CD4-positive, alpha-beta T cell (primary cell): ENCODE measurements at places on chromosomes 3 and 15.

DNA sequence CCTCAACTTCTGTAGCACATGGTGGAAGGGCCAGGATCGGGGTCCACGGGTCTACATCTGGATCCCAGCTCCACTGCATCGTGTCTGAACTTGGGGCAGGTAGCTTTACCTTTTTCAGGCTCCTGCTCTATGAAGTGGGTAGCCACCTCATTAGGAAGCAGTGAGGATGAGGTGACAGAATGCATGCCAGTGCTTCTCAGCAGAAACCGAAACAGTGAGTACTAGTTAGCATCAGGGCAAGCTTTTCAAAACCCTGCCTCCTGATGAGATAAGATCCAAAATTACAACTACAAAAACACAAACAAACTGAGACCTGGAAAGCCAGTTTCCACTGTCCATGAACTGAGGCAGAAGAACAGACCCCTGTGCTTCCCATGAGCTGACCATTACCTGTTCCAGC is 77.4 kb downstream of the ANXA2 start:
- DNase-seq = no peak

DNA sequence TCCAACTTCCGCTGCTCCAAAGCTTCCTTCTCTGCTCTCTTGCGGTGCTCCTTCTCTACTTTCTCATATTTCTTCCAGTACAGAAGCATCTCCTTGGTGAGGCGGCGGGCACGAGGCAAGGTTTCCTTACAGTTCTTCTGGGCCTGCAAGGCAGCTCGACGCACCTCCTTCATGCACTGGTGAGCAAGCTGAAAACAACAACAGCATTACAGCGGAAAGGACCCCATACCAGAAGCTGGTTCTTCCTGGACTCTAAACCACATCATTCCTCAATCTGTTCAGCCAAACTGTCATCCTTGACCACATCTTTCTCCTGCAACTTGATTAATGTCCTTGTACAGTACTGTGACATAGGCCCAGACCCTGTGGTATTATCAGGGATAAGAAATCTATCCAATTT is 36.4 kb downstream of the INO80 start:
- DNase-seq = no peak

DNA sequence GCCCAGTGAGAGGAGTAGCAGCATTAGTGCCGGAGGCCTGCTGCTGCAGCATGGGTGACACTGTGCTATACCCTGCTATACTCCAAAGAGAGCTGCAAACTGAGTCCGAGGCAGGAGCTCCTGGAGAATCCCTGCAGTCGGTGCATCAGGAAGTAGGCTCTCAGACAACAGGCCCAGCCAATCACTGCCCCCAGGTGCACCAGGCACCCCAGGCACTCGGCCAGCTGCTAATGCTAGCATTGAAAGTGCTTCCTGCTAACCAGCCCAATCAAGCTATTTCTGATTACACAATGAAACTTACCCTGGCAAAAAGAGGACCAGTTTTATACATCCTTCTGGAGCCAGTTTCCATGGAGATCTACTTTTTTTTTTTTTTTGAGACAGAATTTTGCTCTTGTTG is 45.6 kb upstream of the IREB2 start:
- no peak for DNase-seq

DNA sequence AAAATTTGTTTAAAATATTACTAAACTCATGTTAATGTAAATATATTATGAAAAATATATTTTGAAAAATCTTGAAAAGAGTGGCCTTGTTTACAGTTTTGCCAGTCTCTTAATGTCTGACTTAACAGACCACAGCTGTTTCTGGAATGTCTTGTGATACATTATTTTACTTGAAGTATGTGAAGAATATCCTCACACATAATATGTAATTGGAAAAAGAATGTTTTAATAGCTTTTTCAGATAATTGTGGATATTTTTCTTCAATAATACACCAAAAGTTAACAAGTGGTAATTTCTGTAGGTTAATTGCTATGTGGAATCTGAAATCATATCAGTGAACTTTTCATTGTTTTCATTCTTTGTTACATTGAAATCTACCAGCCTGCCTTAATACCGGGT is 101.3 kb downstream of the UBE2E2 start:
- no peak for DNase-seq

- no peak for DNase-seq
Observed at GRCh38 chr3:464255-464654, 267.7 kb downstream of the CHL1 start.

- no peak for DNase-seq
Observed at GRCh38 chr3:151145713-151146070, 57.3 kb downstream of the GPR171 start.

DNA sequence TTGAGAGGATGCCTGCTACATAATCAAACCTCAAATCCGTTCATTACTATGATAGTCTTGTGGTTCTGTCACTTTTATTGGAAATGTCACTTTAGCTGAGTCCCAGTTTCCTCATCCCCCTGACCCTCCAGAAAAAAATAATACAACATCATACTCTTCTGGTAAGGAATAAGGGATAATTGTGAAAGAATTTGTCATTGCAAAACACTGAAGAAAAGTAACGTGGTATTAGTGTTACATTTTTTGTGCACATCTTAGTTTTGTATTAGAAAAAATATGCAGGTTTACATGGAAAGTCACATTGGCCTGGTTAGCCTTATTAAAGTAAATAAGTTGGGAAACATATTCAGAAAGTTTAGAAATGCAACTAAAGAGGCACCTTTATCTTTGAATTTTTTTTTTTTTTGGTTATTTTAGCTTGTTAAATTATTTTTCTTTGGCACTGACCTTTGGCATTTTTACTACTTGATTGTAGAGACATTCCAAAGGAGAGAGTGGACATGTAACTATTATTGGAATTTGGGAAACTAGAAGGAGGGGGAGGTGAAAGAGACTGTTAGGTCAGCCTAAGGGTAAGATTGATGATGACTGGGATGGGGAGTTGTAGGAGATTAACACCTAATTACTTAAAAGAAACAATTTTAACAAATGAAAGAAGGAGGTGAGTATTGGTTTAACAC is 462.2 kb upstream of the RARB start:
- DNase-seq = no peak

DNA sequence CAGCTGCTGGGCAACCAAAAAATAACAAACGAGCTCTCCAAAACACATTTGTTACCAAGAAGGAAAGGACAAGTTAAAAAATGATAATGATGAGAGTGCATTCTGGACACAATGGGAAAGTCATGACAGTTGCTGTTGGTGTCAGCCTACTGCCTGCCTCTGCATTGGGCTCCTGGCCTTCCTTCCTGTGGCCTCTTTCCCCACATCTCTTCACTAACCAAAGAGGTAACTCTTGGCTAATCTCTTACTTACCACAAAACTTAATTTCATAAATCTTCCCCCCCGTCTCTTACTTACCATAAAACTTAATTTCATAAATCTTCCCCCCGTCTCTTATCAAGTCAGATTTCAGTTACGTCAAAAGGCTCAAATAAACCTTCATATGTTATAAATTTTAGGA is 58.6 kb downstream of the AGTR1 start:
- DNase-seq = no peak

- DNase-seq = no peak
Observed at GRCh38 chr15:78301828-78302227, 2.4 kb upstream of the SKIC8 start.

DNA sequence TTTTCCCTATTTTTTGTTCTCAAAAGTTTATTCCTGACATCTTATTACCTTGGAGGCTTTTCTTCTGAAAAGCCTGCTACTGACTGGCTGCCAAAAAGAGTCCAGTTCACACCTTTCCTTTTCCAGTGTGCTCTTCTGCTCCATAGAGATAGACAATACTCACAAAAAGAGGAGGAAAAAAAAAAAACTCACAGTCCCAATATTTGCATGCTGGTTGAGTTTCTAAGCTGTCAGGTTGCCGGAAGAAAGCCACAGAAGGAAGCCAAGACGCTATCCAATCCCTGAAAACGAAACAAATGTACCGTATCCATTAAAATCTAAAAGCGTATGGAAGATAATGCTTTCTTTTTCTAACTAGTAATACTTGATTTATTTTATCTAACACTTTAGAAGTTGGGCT is 299.5 kb downstream of the CADM2 start:
- DNase-seq = no peak

GRCh38 chr3:23402728-23403492 is 199.8 kb downstream of the UBE2E2 start:
- no peak for DNase-seq

- no peak for DNase-seq
Observed at GRCh38 chr15:29670266-29670665, 152.0 kb downstream of the TJP1 start.

DNA sequence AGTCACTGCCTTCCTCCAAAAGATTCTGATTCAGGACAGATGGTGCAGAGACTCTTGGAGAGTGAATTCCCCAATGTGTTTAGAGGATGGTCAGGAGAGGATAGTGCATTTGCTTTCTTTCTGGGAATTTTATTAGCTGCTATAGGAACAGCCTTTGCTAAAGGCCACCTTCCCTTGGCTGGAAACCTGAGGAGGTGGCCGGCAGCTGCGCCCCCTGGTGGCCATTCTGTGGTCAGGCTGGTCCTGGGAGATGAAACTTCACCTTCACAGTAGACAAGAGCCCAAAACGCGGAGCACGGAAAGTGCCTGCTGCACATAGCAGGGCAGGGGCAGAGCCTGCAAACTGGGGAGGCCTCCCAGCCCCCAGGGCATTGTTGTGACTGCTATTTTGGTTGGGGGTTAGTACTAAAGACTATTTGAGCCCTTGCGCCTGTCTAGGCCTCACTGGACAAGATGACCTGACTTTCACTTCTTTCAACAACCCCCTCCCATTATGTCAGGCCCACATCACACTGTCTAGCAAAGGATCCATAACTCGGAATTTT is 34.3 kb downstream of the SEC22C start:
- DNase-seq = peak; percentile 60

DNA sequence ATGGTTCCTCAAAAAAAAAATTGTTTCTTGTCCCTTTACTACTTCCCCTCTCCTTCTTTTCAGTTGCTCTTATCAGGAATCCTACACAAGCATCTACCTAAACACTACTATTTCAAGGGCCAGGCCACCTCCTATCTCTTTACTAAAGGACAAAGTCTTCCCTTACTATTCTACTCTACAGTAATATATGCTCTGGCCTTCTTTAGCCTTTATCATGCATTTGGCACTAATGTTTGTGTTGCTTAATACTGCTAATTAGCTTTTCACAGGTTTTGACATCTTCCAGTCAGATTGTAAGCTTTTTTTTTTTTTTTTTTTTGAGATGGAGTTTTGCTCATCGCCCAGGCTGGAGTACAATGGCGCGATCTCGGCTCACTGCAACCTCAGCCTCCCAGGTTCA is 5.3 kb downstream of the CEP19 start:
- DNase-seq = no peak

- DNase-seq = no peak
Observed at GRCh38 chr3:62378311-62378789, 5.0 kb upstream of the FEZF2 start.

DNA sequence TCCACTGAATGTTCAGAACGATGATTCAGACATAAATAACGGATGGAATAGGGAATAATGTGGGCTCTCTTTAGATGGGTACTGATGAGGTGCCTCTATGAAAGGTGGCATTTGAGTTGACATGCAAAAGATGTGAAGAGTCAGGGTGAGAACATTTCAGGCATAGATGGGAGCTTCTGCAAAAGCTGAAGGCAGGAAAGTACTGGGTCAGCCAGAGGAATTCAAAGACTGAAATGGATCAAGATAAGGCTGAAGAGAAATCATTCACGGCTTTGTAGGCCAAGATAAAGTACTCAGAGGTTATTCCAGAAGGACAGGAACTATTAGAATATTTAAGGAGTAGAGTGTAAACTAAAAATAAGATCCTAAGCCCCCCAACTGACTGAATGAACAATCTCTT is 189.6 kb upstream of the MCTP2 start:
- no peak for DNase-seq

- DNase-seq = no peak
Observed at GRCh38 chr15:29952225-29952624, 130.0 kb upstream of the TJP1 start.

DNA sequence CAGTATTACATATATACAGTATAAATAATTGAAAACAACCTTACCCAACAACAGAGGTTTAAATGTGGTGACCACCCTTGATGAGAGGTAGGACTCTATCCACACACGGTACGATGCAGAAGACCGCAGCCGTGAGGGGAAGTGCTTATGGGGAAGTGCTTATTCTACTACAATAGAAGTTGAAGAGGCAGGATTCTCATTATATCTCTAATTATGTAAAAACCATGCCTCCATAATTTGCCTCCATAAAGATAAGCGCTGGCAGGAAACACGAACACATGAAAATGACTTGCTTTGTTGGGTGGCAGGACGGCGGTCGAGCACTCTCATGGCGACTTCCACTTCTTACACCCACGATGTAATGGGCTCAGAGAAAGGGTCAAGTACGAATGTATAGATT is 7.2 kb upstream of the MUC13 start:
- no peak for DNase-seq

DNA sequence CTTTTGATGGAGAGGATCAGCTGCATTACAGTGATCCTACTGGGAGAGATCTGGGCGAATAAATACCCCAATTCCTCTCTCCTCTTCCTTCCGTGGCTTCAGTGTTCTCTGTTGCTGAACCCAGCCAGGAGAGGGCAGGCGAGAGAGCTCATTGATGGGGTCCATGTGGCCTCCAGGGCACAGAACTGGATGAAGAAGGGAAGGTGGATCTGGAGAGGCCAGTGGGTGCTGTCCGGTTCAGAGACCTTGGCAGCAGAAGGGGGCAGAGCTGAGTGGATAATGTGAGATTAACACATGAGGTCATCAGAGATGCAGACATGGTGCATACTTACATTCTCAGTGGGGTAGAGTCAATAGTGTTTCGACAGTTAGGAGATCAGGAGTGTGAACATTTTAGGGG is 193.6 kb downstream of the CLSTN2 start:
- DNase-seq = no peak

- DNase-seq = no peak
Observed at GRCh38 chr15:63473749-63473998, 30.7 kb upstream of the USP3 start.

DNA sequence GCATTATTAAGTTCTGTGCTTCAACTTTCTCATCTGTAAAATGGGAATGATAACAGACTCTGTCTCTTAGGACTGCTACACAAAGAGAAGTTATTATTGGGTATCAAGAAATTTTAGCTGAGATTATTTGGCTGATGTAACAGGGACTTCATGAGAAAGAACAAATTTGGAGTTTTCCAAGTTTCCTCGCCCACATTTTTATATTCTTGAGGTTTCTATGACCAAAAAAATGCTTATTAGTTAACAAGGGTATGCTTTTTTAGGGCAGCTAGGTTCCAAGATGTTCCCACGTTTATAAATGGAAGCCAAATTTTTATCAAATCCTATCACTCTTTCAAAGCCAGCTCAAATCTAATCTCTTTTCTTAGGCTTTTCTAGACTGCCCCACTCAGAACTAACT is 50.6 kb upstream of the C3orf80 start:
- no peak for DNase-seq
